Activated T-cell treated with anti-CD3 and anti-CD28 coated beads for 1 hour (primary cell): ENCODE measurements at places on chromosomes 11 and 22.

- DNase-seq = no peak
Measured at GRCh38 chr11:132466983-132467382, 1065.3 kb downstream of the OPCML start.

GRCh38 chr11:128772814-128773213, 78.9 kb downstream of the FLI1 start:
- peak; percentile 38 for DNase-seq

DNA sequence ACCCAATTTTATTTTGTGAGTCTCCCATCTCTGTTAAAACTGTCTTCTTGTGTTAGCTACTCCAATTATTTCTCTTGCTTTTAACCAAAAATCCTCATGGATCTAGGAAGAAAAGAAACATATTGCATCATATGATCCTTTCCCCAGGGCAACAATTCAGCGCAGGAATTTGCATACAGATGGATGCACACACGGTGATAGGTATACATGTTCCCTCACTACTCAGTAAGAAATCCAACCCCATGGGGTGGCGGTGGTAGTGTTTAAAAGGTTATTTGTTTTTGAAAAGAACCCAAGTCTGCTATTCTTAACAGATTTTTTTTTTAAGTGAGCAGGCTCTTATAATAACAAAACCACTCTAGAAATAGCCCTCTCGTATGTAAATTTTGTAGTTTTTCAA, 4.2 kb upstream of the SYN3 start:
- no peak for DNase-seq

DNA sequence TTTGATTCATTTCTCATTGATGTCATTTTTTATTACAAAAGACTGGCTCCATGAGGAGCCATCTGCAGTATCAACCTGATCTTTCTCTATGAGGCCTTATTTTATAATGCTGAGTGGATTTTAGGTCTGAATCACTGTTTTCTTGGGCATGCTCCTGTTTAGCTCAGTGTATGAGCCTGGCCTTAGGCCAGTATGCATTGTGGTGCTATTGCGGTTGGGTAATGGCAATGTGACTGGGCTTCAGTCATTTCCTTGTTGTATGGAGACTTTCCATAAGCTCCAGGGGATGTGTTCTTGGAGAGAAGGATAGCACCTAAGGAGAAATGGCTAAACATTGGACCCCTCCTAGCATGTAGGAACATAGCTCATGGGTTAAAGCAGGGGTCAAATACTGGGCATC, 293.2 kb downstream of the NELL1 start:
- no peak for DNase-seq

- no peak for DNase-seq
Measured at GRCh38 chr22:50018608-50019285, 6.2 kb upstream of the IL17REL start.

- DNase-seq = no peak
Measured at GRCh38 chr11:11972730-11973341, 35.6 kb downstream of the DKK3 start.

- DNase-seq = no peak
Measured at GRCh38 chr11:74466916-74467885, at the start of gene KCNE3. TSS of gene KCNE3 (minus strand) at chr11:74467549. CDS start at chr11:74457563, 9,986 bp downstream.
